Inflammatory macrophage treated with lipopolysaccharide for 4 hours (primary cell): ENCODE measurements at places on chromosomes 5 and 9.

DNA sequence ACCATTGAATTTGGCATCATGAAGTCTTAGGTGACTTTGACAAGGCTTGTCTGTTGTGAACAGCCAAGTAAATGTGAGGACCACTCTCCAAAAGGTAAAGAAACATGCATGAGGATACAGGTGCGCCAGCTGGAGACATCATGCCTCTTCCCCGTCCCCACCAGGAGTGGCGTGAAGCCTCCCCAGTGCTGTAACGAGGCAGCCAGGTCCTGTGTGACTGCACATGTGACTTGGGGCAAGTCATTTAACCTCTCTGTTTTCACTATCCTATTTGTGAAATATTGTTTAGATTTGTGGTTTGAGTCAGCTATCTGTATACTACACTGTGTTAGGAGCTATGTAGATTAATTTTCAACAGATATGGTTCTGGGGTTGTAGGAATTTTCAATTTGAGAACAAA, 65.0 kb downstream of the DOCK8 start:
- DNase-seq: no peak

DNA sequence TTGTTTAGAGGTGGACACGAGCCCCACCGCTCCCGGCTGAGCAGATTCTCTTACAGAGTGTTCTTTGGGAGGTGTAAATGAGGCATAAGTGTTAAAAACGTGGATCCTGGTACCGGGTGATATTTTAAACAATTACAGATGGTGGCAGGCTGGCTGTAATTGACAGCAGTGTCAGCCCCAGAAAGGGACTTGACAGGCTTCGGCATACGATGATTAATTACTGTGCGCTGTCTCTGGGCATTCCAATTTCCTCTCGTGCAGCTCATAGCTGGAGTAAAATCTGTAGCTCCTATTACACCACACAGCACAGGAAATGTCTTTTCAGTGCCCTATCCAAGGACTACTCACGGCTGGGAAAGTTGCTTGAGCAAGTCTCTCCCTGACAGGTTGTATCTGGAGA, 305.4 kb upstream of the IRX2 start:
- no peak for DNase-seq

- no peak for DNase-seq
Observed at GRCh38 chr5:121151534-121151933, 687.4 kb downstream of the PRR16 start.

DNA sequence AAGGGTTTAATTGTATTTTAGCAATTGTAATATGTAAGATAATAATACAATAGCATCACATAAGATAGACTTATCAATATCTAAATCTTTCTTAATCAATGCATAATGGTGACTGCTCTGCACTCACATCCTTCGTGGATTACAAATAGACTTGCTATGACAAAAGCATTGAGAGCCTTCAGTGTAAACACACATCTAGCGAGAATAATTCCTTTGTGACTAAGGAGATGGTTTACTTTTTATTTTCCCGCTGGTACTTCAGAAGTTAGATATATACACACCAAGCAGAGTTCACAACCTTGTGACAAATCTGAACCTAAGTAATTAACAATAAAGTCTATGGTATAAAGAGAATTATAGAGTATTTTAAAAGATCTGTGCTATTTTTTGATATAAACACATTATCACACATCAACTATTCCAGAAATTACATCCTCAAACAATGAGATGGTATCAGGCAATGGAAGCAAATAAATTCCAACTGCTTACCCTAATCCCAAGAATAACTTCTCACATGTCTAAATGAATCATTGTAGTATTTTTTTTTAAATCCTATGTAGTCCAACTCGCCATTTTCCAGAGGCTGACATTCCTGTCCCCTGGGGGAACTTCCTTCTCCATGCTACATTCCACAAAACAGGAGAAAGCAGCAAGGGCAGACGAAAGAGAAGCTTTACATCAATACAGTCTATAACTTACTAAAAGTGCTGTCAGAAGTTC, 51.2 kb downstream of the MAPKAP1 start:
- DNase-seq: no peak

- DNase-seq: no peak
Observed at GRCh38 chr5:4362411-4362810, 766.8 kb downstream of the IRX1 start.

DNA sequence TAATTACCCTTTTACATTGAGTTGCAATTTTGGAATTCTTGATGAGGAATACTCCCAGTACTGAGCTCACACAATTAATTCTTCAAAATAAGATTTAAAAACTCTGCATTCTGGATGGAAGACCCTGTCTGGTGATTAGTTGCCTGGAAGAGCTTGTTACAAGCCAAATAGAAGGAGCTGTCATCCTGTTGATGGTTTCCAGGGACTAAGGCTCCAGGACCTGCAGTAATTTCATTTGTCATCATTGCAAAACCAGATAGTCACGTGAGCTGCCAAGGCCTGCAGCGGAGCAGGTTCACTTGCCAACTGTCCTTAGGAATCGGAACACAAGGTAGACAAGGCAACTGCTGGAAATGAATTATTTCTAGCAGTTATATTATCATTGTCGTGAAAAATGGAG, 597.7 kb downstream of the CCDC171 start:
- no peak for DNase-seq
